ENCODE measurements at places on chromosomes 16 and 17.

DNA sequence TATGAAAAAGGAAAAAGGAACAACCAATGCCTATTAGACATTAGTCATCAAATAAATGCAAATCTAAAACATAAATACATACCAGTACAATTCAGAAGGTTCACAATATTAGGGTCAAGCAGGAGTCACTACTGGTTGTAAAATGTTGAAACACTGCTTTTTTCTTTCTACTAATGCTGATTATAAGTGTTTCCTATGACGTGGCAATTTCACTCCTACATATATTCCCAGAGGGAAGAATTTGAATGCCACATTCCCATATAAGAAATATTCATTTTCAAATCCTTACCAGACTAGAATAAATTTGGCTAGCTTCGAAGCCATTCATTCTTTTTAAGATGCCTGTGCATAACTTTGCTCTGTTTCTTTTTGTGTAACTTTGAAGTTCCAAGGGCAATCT, 2.6 kb upstream of the KRTAP9-2 start:
- DNase-seq: no peak

DNA sequence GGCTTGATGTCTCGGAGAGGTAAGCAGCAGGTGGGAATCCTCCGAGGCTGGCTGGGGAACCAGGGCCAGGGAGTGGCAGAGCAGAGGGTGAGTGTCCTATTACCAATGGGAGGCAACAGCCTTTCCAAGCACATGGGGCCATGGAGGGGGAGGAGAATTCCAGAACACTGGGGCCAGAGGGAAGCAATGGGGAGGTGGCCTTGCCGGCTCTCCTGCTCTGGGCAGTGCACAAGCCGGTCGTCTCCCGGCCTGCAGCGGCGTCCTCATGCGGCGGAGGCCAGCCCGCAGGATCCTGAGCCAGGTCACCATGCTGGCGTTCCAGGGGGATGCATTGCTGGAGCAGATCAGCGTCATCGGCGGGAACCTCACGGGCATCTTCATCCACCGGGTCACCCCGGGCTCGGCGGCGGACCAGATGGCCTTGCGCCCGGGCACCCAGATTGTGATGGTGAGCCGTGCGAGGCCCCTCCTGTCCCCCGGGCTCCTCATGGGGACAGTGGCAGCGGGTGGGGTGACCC, 21.9 kb downstream of the SGSH start:
- DNase-seq: no peak

DNA sequence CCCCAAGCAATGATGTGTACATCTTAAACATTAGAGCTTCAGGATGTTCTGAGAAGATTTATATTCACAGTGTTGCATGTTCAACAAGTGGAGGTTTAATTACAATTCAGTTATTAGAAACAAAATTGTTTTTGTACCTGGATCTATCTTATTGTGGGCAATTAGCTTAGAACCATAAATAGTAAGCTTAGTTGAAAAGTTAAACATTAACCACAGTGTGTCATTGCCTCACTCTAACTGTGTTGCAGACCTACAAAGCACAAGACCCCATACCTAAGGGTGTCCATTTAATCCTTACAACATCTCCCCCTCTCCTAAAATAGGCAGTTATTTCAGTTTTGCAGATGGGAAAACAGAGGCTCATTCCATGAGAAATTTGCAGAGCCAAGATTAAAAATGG, 632.0 kb upstream of the SOX9 start:
- no peak for DNase-seq

GRCh38 chr16:17305694-17306093, 165.1 kb downstream of the XYLT1 start:
- DNase-seq: peak; percentile 67

GRCh38 chr16:26275021-26275590, 583.3 kb downstream of the HS3ST4 start:
- DNase-seq: no peak

DNA sequence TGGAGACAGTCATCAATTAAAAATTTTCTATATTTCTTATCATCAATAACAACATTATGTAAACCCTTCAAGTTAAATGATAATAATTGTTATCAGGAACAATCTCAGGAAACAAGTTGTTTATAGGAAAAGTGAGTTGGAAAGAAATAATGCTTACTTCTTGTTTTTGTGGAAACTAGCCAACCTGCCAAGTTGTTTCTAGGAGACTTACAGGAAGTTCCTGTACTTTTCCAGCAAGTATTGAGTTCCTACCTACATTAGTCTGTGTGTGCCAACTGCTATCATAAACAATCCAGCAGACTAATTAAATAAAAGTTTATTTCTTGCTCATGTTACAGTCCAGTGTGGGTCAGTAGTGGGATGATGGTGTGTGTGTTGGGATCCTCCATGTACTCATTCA, 1.6 kb upstream of the CCL14 start:
- no peak for DNase-seq

GRCh38 chr16:88831838-88832237, 20.1 kb upstream of the APRT start:
- DNase-seq: no peak

- no peak for DNase-seq
These were observed 52.6 kb downstream of the PRKCA start for GRCh38 chr17:66354981-66355380.

- DNase-seq: no peak
These were observed 85.1 kb upstream of the TBX2 start for GRCh38 chr17:61314368-61315078.

- no peak for DNase-seq
These were observed 279.6 kb downstream of the SOX9 start for GRCh38 chr17:72400488-72400827.

DNA sequence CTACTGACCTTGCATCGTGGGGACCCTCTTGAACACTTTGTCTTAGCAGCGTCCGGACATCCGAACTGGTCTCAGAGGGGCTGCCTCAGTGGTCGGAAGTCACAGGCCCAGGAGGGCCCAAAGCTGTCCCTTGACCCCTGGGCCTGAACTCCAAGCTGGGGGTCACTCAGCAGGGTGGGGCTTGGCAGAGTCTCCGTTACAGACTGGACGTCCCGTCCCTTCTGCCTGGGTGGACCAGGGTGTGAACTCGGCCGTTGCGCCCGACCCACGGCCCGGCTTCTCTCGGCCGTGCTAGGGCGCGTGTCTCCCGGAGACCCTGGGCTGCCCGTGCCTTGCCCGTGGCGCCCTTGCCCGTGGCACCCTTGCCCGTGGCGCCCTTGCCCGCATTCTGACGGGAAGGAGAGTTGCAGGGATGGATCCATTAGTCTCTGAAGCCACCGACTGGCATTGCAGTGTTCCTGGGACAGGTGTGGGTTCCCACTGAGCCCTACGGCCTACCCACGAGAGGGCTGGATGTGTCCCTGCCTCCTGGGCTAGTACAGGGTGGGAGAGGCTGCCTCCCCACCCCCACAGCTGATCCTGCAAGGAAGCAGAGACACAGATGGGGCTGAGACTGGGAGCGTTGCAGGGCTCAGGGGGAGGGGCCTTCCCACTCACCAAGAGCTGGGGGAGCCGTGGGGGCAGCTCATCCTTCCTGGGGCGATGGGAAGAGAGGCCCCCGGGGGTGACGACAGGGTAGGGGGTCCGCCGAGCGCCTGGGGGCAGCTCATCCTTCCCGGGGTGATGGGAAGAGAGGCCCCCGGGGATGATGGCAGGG, 4.9 kb downstream of the CACNA1H start:
- no peak for DNase-seq

DNA sequence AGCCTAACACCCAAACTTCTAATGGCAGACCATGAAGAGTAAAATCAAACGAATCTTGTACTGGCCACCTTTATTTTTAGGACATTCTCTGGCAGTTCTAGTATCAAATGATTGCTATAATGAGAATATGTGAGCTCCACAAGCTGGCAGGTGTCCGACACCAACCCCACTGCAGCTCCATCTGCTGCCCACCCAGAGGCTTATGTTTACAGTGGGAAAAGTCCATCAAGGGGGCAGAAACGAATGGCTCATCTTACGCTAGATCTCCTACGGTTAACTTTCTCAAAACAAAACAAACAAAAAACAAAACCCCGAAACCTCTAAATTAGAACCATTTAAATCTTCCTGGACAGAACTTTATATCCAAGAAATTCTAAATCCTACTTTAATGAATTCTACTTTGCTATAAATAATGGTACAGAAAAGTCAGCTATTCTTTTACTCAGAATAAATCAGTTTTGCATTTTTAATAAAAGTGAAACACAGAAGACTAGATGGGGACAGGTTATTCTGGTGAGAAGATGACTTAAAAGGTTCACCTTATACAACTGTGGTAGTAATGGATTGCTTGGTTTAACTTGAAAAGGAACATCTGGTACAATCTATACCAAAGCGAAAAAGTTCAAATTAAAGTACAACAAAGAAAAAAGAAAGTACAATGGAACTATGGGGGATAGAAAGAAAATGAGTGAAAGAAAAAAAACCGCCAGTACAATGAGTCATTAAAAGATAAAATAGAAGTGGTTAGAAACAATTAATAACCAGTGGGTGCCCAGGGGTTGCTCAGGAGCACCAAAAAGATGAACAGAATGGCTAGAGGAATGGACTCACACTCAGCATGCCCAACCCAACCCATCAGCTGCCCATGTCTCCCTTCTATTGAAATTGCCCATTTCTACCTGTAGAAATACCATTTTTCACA, 40.2 kb downstream of the GRB2 start:
- DNase-seq: no peak

Measured in stimulated activated naive CD8-positive, alpha-beta T cell treated with anti-CD3 and anti-CD28 coated beads, Interleukin-15, Interleukin-2, amounts not matched to agents 100 U/mL and 50 U/mL, for 24 hours (primary cell).